ENCODE measurements at places on chromosomes 4 and X.
A peak's percentile ranks its signal among the peaks of the same experiment; 100 is the strongest.

- no peak for DNase-seq
Measured at GRCh38 chr4:79338148-79338547, 12.3 kb upstream of the NAA11 start.

DNA sequence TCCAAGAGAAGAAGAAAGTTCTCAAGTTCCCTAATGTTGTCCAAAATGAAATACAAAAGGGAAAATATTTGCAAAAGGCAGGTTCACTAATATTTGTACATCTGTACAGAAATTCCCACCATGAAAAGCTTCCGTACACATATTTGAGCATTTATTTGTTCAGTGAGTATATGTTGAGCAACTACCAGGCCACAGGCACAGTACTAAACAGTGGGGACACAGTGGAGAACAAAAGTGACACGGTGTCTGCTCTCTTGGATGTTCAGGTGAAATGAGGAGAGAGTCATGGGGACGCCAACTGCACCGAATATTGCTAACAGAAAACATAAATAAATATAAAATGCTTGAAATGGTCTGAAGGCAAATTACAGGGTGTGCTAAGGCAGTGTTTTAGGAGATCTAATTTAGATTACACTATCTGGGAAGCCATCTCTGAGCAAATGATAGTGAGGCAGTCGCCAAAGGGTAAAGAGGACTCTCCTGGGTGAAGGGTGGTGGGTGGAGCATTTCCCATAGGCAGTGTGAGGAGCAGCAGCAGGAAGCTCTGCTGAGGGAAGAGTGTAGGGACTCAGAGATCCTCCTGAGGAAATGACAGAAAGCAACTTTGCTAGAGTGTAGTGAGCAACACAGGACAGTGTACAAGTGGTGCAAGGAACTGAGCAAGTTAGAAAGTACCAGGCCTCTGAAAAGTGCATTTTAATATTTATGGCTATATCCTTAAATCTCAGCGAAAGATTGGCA lies 375.2 kb downstream of the GALNTL6 start:
- no peak for DNase-seq

DNA sequence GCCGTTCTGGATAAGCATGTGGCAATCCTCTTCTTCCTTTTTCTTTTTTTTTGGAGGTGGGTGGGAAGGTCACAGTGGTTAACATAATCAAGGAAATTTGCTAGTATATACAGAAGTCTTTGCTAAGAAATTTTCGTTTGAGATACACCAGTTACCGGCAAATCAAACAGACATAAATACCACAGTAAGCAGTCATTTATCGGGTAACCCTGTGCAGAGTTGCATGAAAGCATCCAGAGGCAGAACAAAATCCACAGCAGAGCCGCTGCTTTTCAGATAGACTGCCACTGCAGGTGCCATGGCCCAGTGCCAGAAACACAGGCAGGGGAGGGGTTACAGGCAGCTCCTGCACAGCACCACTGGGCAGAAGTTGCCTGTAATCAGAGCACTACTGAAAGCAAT lies 179.1 kb upstream of the MAB21L2 start:
- peak; percentile 0 for DNase-seq

DNA sequence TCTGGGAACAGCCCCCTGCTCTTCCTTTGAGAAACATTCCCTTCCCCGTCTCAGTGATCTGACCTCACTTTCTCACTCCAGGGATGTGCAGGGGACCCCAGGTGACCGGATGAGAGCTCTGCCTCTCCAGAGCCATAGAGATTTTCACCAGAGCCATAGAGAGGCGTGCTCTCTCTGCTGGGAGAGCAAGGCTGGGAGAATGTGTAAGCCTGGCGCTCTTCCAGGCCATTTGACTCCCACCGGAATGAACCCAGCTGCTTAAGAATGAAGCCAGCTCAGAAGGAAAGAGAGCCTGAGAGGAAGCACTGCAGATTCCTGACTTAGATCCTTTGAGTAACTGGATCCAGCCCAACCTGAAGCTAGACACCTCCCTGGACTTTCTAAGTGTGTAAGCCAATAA lies 106.4 kb downstream of the DHX15 start:
- DNase-seq: no peak

- no peak for DNase-seq
Measured at GRCh38 chr4:648579-649292, 23.4 kb downstream of the PDE6B start.

- no peak for DNase-seq
Measured at GRCh38 chrX:14673764-14674163, 144.4 kb downstream of the GLRA2 start.

DNA sequence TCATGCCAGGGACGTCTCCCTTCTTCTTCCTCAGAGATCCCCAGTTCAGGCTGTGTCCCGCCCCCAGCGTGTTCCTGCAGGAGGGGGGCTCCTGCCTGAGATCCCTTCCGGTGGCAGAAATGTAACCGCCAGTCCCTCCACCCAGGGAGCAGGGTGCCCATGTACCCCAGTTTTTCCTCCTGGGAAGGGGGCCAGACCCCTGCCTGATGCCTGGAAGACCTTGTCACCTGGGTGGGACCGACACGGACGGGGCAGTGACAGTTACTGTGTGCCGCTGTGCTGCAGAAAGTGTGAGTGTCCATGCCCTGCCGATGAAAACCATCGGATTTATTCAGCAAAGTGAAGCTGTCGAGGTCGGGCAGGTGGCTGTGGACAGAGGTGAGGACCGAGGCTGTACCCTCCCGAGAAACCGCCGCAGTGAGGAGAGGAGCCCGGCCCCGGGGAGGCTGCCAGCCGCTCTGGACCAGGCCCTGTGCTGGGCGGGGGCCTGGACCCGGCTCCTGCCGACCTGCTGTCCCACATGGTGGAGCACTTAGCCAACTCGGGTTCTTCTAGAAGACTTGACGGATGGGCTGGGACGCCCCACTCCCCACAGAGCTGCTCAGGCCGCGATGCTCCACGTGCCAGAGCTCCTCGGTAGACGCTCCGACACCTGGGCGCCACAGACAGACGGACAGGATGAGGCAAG lies 36.7 kb upstream of the HMX1 start:
- no peak for DNase-seq

DNA sequence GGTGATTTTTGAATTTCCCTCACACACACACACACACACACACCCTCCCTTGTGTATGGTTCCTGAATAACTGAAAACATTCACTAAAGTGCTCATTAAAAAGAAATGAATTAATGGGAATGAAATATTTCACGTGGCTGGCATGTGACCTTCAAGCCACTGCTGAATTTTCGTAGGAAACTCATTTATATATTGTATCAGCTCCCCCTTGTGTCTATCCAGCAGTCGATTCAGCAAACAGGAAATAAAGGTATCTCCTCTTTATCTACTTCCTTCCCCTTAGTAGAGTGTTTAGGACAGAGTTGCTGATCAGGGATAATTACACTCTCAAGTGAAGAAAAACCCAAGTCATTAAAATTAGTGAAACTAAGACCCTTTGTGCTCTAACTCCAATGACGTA lies 912.6 kb upstream of the LCORL start:
- DNase-seq: no peak

DNA sequence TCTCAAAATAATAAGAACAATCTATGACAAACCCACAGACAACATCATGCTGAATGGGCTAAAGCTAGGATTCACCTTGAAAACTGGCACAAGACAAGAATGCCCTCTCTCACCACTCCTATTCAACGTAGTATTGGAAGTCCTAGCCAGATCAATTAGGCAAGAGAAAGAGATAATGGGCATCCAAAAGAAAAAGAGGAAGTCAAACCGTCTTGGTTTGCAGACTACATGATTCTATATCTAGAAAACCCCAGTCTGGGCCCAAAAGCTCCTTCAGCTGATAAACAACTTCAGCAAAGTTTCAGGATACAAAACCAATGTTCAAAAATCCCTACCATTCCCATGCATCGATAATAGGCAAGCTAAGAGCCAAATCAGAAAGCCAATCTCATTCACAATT lies 59.0 kb downstream of the CHM start:
- no peak for DNase-seq

GRCh38 chrX:38891641-38892413 lies 90.6 kb downstream of the MID1IP1 start:
- DNase-seq: no peak

DNA sequence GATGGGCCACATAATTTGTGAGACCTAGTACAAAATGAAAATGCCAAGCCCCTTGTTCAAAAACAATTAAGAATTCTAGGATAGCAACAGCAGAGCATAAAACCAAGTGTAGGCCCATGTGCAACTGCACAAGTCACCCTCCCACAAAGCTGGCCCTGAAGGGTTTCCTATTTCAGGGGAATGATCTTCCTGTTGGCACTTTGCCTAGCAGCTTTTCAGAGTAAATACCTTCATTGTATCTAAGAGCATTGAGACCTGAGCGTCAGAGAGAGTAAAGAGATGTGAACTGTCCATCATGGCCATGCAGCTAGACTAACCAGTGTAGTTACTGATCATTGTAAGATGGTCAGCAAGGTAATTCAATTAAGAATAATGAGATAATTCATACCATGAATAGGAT lies 113.6 kb downstream of the CNKSR2 start:
- no peak for DNase-seq

DNA sequence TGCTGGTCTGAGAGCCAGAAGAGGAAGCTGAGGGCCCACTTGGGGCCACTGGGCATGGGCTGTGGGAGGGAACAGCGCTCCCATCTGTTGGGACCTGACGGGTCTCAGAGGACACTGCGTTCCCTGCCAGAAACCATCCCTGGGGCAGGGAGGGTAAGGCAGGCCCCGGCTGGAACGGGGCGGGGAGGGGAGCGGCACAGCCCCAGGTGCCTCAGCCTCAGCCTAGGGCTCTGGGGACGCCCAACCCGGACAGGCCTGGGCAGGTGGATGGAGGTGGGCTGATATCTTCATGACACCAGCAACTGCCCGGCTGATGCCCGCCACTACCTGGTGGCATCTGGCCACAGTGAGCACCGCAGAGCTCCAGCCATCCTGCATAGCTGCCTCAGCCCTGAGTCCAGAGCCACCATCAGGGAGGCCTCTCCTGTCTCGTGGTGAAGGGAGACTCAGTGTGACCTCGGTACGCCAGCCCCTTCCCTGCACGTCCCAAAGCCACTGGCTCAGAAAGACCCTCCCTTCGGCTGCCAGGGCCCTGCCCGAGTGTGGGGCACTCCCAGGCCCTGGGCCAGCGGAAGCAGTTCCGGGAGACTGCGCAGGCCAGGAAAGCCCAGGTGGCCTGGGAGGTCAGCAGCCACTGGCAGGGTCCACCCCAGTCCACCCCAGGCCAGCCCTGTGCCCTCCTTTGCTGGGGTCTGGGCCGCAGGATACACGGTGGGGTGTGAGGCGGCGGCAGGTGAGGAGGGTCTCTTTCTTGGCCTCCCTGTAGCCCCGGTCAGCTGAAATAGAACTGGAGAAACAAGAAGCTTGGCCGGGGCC lies 34.6 kb upstream of the FGFR3 start:
- DNase-seq: no peak

GRCh38 chrX:104430072-104430741 lies 135.8 kb upstream of the IL1RAPL2 start:
- no peak for DNase-seq

DNA sequence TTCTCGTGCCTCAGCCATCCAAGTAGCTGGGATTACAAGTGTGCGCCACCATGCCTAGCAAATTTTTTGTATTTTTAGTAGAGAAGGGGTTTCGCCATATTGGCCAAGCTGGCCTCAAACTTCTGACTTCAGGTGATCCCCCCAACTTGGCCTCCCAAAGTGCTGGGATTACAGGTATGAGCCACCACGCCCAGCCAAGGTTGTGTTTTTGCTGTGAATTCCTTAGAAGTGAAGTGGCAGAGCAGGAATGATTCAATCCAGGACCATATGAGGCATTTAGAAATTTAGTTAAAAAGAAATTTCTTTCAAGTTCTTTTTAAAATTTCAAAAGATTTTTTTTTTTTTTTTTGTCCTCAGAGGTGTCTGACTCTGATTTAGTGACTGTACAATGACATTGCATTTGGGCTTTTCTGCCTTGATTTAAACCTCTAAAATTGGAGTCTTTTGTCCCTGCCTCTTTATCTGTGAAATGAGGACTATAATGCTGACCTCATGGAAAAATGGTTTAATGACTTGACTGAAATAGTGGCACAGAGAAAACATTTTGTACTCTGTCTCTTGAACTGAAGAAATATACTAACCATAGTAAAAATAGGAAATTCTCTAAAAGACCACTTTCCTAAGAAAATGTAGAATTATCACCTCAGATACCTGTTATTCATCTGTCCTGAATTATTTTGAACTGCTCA lies 59.9 kb downstream of the CXCL13 start:
- no peak for DNase-seq

DNA sequence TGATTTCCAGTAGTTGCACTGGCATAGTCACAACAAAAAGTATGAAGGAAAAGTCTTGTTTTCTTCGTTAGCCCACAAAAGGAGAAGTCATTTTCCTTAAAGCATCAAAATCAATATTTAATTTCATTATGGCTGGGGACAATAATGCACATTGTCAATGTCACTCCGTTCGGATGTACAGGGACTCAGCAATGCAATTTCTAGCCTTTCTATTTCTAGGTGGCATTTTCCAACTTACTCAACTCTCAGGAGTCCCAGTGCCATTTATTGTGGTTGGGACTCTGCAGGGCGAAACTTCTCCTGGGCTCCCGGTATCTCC lies 99.6 kb downstream of the CEP135 start:
- no peak for DNase-seq

DNA sequence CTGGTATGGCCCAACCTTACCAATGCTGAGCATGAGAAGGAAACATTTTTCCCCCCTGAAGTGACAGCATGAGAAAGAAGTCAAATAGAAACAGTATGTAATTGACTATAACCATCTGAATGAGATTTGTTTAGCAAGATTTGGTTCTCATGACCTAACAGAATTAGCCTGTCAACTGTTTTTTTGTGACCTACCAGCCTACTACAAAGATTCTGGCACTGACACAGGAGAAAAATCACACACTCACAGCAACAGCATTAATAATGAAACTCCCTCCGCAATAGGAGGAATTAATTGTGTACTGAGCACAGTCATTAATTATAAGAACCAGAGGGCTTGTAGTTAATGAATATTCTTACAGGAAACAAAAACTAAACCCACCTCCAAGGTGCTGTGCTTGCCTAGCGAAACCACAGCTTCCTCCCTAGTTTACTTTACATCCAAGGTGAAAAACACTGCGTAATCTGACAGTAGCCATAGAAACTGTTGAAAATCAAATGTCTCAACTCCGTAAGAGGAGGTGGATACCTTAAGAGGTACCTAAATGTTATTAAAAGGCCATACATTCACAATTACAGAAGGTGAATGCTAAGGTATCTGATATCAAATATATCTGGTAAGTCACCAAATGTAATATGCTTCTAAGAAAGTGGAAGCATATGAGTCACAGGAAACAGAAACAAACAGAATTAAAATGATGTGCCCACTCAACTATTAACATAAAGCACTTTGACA lies 34.9 kb downstream of the MMRN1 start:
- DNase-seq: no peak

- no peak for DNase-seq
Measured at GRCh38 chr4:2303686-2304320, 41.9 kb upstream of the MXD4 start.

- no peak for DNase-seq
Measured at GRCh38 chr4:56698329-56698728, 17.2 kb upstream of the HOPX start.

GRCh38 chr4:96262057-96262456 lies 422.2 kb downstream of the PDHA2 start:
- no peak for DNase-seq
